ENCODE measurements at places on chromosomes 6 and 20.

DNA sequence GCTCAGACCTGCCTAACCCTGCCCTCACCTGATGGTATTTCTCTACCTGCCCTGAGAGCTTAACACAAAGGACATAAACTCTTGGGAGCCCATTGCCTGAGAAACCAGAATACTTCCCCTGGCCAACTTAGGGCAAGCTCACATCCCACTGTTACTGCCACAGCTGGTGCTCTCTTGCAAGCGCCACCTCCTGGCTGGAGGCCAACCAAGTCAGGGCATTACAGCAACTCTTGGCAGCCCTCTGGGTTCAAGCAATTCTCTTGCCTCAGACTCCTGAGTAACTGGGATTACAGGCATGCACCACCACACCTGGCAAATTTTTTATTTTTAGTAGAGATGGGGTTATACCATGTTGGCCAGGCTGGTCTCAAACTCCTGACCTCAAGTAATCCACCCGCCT lies 70.1 kb downstream of the HECA start:
- DNase-seq = no peak

DNA sequence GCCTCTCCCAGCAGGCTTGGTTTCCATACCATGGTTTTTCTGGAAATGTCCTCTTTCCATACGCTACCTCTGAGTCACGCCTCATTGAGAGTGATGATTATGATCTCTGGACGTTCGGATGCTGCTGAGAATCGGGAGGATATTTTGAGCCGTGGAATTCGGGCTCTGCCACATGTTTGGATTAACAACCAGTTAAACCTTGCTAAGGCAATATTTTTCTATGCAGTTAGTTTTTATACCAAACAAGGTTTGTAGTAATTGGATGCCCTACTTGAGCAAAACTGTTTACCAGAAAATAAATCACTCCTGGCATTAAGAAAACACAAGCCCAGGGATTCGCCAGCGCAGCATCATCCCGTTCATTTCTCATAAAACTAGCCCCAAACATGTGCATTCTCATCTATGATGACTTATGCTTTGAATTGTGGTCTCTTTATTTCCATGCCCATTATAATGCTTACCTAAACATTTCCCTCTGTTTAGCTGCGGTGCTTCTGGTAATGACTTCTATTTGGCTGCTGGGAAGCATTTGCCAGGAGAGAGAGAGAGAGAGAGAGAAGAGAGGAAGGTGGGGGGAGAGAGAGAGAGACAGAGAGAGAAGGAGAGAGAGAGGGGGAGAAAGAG lies 198.9 kb downstream of the CLIC5 start:
- DNase-seq = no peak

DNA sequence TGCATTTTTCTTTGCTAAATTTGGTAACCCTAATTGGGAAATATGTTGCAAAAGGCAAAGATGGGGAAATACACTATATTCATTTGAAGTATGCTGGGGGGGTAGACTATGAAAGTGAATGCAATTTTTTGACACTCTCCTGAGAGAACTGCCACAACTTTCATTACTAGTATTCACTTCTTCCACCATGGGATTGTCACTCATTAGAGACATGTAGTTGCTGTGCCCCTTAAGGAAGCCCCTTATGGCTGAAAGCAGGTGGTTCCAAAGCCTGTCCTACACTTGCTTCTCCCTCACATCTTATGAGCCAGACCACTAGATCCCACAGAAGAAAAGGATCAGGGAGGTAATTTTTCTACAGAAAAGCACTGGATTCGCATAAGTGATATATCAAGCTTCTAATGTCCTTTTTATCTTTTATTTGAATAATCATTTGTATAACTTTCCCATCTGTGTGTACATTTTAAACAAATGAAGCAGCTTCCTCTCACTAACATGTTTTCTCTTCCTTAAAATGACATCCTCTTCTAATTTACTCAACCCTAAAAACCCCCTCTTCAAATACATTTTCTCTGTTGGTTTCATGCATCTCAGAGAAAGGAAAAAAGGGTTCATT lies 83.8 kb downstream of the GCLC start:
- DNase-seq = no peak

GRCh38 chr6:80696268-80696667 lies 589.8 kb downstream of the BCKDHB start:
- DNase-seq = no peak

DNA sequence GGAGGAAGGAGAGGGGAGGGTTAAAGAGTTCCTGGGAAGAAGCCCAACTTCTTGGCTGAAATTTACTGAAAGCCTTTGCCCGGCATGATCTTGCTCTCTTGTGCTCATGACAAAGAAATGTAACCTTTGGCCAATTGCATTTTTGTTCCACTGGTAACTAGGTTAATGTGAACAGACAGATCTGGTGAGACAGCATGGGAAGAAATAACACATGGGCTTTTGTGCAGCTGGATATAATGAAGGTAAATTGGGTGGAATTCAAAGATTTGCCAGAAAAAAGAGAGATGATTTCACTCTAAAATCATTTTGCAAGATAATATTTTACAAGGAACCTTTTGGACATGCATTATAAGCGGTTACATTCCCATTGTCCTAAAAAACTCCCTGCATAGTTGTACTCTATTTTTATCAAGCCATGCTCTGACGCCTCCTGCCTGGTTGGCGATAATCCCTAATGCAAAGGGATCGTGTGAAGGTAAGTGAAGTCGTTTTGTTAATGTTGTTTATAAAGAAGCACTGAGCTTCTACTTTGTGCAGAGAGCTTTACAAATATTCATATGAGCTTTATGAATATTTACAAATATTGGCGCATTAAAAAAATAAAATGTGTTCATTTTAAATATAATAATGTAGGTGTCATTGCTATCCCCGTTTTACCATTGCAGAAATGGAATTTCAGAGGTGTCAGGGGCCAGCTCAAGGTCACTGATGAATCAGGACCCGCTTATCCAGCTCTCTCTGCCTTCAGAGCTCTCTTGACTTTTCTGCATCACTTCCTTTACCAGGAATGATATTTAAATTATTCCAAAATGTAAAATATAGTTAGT lies 161.3 kb upstream of the AGPAT4 start:
- no peak for DNase-seq

- DNase-seq = no peak
These were observed 13.5 kb upstream of the FNDC1 start for GRCh38 chr6:159155679-159156078.

DNA sequence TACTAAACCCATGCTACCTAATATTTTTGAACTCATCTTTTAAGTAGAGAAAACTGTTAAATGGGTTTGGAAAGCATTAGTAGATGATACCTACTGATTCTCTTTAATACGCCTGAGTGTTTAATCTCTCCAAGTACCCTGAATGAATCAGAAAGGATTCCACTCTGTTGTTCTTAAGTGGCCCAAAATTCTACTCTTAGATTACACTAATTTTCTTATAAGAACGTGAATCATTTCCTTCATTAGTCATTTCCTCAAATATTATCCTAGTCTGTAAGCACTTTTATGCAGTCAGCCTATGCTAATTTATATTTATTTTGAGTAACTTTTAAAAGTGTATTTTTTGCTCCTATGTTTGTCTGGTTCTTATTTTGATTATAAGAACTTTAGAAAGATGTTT lies 380.0 kb downstream of the BTBD9 start:
- DNase-seq = no peak

- DNase-seq = no peak
These were observed 28.2 kb downstream of the SUN5 start for GRCh38 chr20:32975698-32976674.

DNA sequence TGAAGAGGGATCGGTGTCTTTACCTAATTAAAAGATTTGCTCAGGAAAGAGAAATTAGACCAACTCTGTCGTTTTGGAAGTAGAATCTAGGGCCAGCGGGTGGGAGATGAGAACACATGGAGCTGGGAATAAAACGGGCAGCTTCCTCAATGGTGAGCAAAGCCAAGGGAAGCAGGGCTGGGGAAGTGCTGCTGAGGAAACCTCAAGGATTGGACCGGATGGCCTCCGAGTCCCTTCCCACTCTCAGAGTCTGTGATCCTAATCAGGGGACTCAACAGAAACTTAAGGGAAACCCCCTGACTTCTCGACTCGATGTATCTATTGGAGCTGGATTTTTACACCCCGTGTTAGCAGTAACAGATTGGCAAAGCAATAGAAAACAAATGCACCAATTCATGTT lies 10.8 kb downstream of the GCNT2 start:
- DNase-seq = no peak

DNA sequence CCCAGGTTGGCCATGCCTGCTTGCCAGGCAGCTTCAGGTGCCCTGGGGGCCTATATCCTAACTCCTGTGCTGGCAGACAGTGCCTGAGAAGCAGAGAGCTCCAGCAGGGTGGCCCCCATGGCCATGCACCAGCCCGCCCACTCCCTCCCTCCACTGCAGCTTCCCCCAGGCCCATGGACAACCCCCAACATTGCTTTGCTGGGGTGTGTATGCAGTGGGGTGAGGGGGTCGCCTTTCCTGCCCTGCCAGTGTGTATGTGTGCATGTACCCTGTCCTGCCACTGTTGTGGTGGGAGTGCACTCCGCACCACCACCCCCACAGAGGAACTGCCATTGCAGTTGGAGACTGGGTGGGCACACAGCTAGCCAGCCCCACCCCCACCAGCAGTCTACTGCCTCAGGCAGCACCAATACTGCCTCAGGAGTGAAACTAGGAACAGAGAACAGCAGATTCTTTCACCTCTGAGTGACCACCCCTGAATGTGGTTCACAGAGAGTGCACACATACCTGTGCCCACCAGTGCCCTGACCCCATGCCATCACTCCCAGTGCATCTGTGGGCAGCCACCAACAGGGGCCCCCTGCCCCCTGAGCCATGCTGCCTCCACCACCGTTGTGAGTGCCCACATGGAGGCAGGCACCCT lies 151.1 kb downstream of the LRRC1 start:
- no peak for DNase-seq

GRCh38 chr20:3084283-3084985 lies at the start of gene AVP:
Gene AVP (minus strand): TSS chr20:3084724. CDS start chr20:3084674, 50 bp downstream.
- DNase-seq = no peak

DNA sequence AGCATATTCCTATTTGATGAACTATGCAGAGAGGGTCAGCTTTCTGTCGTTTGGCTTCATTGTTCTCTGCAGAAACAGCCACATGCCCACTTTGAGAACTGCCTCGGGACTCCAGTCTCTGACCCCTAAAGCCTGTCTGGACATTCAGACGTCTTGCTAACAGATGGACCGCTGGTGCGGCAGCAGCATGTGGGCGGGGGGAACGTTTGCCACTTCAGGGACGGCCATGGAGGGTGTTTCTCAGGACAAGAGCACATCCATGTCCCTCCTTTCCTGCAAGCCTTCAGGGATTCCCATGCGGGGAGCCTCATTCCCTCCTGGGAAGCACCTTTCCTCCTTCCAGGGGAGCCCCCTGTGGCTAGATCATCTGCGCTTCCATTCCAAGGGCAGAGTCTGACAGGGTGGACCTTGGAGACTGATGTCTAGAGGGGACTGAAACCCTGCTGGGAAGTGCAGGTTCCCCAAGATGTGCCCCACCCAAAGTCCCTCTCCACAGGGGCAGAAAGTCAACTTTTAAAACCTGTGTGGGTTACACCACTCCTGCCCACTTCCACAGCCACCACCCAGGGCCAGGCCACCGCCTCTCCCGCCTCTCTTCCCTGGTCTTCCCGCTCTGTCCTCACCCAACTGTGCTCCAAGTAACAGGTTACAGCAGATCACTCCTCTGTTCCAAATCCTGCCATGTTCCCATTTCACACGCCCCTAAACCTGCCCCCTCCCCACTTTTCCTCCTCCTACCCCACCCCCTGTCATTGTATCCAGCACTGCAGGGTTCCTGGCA lies 94.8 kb upstream of the PMEPA1 start:
- DNase-seq = no peak

DNA sequence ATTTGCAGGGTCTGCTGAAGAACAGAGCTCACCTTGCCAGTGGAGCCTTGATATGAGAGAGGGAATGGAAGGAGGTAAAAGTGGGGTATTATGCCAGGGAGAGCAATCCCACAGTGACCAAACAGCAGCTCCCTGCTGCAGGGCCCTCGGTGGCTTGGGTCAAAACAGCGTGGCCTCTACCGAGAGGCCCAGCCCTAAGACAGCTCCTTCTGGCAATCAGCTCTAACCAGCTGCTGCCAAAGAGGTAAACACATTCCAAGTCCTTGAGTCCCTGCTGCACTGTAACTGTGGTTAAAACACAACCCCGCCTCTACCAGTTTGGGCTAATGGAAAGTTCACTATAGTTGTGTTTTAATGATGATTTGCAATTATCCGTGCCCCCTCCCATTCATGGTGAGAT lies 1.4 kb upstream of the DAAM2 start:
- no peak for DNase-seq

DNA sequence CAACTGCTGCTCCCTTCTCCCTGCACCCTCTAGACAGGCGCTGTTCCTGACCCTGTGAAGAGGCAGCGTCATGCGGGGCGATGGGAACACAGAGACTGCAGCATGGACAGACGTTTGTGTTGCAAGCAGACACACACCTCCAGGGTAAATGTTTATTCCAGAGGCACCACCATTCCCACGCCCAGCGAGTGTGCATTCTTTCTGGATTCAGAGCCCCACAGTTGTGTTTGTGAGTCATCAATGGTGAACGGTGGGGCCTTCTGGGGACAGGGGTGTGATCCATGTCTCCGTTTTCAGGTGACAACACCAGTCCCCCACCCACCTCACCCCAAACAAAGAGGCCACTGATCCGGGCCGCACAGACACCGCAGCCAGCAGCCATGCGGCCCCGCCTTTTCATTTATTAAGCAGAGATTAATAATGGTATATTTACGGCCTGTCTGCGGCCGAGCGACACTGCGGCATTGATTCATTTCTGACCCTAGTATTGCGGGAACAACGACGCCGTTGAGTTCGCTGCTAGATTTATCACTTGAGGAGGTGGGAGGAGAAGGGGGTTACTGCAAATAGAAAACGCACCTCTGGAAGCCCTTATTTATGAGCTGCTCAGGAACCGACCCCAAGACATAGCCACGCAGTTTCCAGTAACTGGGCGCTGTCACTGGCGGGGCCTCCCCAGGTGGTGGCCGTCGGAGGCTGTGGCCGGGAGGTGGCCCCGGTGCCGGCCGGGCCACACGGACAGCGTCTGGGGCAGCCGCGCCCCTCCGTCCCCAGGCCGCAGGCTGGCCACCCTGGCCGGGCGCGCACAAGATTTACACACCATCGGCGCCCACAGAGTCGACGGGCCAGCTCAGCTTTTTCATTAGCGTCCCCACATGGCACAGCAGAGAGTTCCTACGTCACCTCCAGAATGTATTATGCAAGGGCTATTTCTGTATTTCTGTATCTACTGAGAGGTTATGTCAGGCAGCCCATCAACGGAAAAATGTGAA lies 367.6 kb downstream of the THBS2 start:
- DNase-seq = no peak

- no peak for DNase-seq
These were observed 106.3 kb downstream of the BCAS1 start for GRCh38 chr20:53964067-53964466.

GRCh38 chr20:38343311-38344106 lies 2.8 kb upstream of the LBP start:
- DNase-seq = no peak

DNA sequence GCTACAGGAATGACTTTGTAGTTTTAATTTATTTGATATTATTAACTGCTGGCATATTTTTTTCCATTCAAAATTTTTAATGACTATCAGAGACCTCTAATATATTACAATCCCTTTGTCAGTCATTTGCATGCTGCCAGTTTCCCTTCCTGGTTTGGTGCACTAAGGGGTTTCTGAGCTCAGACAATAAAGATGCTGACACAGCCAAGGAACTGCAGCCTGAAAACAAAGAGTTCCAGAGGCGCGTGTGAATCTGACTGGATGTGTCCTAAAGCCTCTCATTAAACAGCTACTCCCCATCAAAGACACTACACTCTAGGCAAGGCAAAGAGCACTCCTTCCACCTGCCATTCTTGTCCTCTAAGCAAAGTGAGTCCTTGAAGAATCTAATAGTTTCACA lies 116.8 kb upstream of the DST start:
- DNase-seq = no peak

GRCh38 chr6:137819740-137820139 lies 47.3 kb upstream of the TNFAIP3 start:
- no peak for DNase-seq
